ENCODE measurements at places on chromosomes 1 and 21.

GRCh38 chr1:7457811-7458210 lies 313.3 kb upstream of the VAMP3 start:
- DNase-seq = no peak

DNA sequence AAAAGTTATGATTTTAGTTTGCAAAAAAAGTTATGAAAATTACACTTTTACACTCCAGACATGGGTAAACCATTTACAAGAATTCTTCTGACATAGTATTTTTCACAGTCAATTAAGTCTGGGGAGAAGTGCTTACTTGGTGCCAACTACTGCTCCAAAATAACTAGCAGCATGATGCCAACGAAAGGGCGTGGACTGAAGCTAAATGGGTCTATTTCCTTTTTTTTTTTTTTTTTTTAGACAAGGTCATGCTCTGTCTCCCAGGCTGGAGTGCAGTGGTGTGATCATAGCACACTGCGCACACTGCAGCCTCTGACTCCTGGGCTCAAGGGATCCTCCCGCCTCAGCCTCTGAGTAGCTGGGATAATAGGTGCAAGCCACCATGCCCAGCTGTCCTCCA lies 43.2 kb downstream of the FMO4 start:
- DNase-seq = no peak

- no peak for DNase-seq
Measured at GRCh38 chr1:166087734-166088571, 78.8 kb downstream of the FAM78B start.

GRCh38 chr21:44837537-44837936 lies 19.7 kb upstream of the SUMO3 start:
- DNase-seq = no peak

GRCh38 chr1:226064816-226065248 lies 2.3 kb downstream of the H3-3A start:
- DNase-seq = no peak

- no peak for DNase-seq
Measured at GRCh38 chr1:25103164-25103795, 129.0 kb downstream of the SYF2 start.

DNA sequence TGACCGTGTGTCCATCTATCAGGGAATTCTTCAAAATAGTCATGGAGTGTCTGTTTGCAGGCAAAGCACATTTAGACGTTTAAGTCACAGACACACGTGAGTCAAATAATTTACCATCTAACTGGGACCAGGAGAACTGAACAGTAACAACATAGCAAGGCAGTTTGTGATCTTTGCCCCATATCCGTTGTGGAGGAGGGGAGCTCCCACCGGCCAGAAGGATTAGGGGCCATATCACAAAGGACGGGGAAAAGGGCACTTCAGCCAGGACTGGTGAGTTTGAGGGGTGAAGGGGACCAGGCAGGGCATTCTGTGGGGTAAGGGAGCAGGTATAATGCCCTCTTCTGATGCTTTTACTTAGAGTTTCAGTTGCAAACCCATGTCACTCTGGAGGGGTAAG lies 22.9 kb downstream of the ELAPOR1 start:
- DNase-seq = no peak

DNA sequence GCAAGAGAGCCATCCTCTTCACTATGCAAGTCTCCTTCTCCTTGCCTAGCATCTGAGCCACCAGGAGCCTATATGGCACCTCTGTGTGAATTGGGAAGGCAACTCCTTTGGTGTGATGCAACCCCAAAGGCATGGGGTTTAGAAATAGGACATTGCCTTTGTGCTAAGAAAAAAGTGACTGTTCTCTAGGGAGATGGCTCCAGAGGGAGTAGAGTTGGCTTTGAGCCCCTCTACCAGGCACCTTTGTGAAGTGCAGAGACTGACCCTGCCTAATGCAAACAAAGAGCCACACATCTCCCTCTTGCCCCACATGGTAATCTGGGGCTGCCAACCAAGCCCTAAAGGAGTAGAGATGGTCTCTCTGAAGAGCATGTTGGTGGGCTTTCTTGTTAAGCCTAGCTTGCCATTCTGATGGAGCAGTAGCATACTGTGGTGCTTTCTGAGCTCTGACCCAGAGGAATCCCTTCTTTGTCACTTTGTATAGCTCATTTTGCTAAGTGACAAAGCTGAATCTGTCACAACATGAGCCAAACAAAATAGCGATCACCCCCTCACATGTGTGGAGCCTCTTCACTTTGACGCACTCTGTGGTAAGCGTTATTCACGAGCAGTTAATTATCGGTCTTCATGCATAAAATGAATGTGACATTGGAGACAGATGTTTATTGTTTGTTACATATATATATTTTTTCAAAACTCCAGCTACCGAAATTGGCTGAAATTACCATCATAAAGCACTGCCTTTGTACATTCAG lies 74.4 kb downstream of the RWDD3 start:
- no peak for DNase-seq

DNA sequence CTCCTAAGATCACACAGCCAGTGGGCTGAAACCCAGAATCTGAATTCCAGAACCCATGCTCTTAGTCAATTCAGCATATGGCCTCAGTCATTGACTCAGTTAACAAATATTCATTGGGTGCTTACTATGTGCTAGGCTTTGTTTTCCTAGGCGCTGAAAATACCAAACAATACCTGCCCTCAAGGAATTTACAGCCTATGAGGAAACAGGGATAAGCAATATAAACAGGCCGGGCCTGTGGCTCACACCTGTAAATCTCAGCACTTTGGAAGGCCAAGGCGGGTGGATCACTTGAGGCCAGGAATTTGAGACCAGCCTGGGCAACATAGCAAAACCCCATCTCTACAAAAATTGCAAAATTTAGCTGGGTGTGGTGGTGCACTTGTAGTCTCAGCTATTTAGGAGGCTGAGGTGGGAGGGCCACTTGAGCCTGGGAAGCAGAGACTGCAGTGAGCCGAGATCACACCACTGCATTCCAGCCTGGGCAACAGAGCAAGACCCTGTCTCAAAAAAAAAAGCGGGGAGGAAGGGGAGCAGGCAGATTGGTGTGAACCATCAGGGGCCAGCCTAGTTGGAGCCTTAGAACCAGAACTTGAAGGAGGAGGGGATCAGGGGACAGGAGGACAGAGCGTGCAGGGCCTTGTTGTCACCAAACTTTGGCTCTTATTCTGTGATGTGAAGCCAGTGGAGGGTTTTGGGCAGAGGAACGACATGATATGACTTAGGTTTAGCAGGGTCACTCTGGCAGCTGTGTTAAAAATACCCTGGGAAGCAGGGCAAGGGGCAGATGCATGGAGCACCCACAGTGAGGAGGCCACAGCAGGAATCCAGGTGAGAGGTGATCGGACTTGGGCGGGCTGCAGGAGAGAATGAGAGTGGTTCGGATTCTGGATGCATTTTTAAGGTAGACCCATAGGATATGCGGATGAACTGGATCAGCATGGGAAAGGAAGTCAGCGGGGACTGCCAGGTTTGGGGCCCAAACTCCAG lies 5.8 kb downstream of the TINAGL1 start:
- DNase-seq = no peak

DNA sequence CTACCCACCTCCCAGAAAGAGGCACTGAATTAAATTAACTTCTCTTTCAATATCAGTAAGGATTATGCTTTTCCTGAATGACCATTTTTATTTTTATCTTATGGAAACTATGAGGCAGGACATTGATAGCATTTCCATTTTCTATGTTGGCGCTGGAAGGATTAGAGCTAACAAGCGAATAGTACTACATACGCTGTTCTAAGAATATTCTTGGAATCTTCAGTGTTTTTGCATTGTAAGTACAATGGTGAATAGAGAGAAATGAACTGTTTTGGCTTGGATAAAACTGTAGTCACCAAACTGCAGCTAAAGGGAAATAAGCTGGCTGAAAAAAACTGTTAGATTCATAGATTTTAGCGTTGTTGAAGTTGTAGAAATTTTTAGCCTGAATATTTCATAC lies 779.0 kb upstream of the ADGRL4 start:
- no peak for DNase-seq

DNA sequence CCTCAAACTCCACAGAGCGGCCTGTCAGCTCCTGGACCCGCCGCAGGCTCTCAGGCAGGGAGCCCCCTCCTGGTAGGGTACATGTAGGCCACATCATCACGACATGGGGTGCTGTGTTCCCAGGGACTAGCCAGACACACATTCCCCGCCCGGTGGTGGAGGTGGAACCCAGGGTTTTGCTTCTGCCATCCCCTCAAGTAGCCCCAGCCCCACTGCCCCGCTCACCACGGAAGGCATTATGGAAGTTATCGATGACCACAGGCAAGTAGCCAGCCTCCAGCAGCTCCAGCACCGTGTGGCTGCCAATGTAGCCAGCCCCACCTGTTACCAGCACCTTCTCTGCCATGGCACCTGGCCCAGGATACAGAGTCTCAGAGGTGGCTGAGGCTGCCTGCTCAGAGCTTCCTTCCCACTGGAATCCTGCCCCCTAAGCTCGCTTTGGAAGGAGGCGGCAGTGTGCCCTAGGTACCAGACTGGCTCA lies 1.9 kb downstream of the GALE start:
- DNase-seq = no peak

DNA sequence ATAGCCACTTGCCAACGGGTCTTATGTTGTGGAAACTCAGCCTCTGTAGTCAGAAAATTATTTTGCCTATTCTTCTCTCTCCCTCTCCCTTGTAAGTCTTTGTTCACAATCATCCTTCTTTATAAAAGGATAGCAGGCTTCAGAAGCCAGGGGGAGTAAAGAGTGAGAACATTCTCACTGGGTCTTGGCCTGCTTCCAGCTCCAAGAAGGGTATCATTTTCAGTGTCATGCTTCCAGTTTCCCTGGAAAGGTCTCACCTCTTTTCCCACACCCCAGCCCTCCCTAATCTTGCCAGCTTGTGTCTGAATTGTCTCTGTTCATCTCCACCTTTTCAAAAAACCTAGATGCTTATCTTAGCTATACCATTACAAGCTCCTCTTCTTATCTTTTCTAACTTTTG lies 346.2 kb upstream of the LRRC7 start:
- no peak for DNase-seq

DNA sequence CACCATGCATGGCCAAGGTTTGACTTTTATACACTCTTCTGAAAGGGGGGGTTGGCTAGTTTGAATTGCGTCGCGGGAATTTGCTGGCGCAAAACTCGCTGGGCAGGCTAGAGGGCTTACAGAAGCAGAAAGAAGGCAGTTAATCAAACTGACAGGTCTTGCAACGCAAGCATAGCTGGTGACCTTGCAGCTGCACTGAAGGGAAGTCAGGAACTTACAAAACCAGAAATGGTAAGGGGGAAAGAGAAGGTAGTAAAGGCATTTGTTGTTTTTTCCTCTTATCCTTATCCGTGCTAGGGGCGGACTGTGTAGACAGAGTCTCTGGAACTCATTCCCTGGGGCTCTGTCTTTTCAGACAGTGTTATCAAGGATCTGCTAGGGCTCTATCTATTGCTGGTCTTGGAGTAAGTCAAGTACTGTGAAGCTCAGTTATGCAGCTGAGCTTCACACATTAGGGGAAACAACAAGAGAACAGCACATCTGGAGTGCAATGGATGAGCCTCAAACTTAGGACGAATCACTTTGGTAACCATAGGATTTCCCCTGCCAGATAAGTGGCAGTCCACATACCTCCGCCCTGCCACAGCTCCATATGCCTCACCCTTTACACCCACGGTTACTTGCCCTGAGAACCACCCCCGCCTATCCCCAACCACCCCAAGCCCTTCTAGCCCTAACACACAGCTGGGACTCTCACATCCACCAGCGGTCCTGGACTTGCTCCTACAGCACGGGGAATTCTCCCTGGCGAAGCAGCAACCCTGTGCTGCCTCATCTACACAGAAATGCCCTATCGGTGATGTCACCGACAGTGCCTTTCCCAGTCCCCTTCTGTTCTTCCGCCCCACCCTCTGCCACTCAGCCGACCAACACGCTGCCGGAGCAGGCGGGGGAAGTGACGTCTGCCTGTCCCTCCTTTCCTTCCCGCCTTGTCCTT lies 251.4 kb downstream of the FAM72C start:
- DNase-seq = no peak

DNA sequence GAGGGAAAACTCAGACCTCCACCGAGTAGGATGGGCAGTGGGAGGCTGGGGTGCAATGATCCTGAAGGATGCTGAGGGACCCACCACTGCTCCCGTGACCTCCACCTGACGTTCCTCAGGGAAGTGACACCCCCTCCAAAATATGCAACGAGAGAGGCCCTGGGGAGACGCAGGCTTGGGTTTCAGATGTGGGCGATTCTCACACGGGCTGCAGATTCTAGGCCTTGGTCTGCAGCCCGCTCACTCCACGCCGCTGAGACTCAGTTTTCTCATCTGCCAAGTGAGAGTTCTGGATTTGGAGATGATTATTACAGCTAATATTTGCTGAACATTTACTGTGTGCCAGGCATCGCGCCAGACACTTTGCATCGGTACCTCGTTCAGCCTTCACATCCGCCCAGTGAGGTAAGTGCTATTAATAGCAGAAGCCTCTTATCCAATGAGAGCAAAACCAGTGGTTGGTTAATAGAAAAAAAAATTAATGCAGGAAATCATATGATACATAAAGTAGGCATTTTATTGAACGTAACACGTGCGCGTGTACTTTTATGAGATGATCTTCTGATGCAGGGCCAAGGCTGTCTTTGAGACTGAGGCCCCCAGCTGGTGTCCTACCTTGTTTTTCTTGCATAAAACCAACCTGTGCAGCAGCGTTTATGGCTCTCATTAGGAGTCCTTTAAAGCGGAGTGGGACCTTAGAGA lies 102.0 kb upstream of the RUNX3 start:
- no peak for DNase-seq
